ENCODE measurements at places on chromosomes 2 and 18.

DNA sequence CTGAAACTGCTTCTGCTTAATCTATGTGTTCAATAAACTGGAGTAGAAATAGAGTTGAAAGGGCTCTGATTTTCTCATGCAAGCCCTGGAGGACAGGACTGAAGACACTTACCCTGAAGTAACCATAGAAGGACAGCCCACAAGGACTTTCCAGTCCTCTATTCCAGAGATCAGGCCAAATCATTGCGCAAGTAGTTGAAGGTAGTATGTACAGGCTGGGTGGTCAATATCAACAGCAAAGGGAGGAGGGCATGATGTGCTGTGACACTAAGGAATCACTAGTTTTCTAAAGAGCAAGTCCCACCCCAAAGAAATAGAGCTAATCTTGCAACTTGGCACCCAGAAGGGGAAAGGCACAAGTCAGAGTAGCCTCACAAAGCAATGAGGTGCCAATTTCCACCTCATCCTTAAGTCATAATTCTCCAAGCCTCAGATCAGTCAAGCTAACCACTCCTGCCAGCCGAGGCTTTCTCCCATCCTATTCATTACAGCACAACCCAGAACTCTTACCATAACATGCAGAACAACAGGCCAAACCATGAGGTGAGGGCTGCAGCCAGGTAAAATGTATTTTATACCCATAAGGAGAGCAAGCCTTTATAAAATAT lies 533.5 kb downstream of the TNS1 start:
- no peak for DNase-seq

DNA sequence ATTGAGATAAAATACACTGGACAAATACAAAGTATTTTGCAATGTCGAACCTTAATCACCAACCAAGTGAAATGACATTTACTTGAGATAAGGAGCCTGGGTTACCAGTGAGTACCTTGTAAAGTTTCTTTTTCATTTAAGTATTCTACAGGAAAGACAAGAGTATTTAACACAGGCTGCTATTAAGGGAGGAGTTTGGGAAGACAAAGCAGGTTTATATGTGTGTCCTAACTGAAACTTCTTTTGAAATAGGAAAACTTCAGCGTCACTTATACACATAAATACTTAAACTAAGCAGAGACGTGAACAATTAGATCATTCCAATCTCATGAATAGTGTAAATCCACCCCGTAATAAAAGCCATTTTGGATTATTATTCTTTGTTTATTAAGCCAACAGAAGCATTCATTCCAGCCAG lies 126.7 kb upstream of the CYP26B1 start:
- DNase-seq, result no peak

- no peak for DNase-seq
These were observed 547.3 kb upstream of the FANCL start for GRCh38 chr2:58788402-58788801.

GRCh38 chr2:215651412-215651811 lies 215.5 kb upstream of the FN1 start:
- DNase-seq, result no peak

GRCh38 chr2:170339322-170339721 lies 161.4 kb downstream of the MYO3B start:
- no peak for DNase-seq

- no peak for DNase-seq
These were observed 59.1 kb upstream of the PGAP1 start for GRCh38 chr2:196985511-196986183.

DNA sequence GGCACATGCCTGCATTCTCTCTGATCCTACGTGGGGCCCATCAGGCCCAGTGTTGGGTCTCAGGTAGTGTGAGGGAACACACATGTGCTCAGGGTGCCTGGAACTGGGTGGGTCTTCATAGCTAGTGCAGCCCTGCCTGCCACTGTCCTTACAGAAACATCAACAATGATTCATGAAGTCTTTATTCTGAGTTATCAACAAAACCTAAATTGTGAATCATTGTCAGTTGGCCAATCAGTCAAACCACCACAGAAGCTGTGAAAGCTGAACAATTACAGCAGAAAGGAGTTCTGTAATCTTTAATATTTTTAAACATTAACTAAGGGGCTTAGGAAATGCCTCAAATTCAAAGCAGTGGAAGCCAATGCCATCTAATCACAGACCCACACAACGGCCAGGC lies 82.8 kb upstream of the ZNF521 start:
- no peak for DNase-seq

DNA sequence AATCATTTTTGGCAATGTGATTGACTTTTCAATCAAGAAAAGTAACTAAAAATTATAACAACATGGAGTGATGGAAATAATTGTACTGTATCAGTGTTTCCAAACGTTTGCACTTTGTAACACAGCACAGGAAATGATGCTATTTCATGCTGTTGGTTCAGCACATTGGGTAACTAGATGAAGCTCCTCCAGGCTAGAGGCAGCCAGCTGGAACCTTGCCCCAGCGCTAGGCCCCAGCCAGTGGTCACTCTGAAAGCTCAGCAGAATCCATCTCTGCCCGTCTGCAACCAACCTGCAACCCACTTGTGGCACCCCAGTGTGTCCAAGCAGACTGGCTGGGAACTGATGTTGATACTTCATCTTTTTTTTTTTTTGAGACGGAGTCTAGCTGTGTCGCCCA lies 15.3 kb downstream of the UNC50 start:
- no peak for DNase-seq

- no peak for DNase-seq
These were observed 41.1 kb downstream of the TMEM37 start for GRCh38 chr2:119472749-119473148.

- DNase-seq, result no peak
These were observed 101.7 kb downstream of the AGAP1 start for GRCh38 chr2:235595422-235596010.

DNA sequence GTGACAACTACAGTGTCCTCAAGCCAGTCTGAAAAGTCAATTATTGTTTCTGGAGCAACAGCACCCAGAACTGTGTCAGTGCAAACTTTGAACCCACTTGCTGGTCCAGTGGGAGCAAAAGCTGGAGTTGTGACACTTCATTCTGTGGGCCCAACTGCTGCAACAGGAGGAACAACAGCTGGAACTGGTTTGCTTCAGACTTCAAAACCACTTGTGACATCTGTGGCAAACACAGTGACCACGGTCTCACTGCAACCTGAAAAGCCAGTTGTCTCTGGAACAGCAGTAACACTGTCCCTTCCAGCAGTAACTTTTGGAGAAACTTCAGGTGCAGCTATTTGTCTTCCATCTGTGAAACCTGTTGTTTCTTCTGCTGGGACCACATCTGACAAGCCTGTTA lies 59.8 kb downstream of the TAF4B start:
- DNase-seq, result no peak

GRCh38 chr18:63603355-63603754 lies 16.2 kb downstream of the SERPINB13 start:
- no peak for DNase-seq

GRCh38 chr2:208392300-208392699 lies 14.3 kb upstream of the PTH2R start:
- DNase-seq, result no peak

- no peak for DNase-seq
These were observed 36.7 kb downstream of the EPAS1 start for GRCh38 chr2:46333912-46334311.

- DNase-seq, result peak; percentile 56
These were observed 88.9 kb upstream of the CYP1B1 start for GRCh38 chr2:38164881-38165280.

DNA sequence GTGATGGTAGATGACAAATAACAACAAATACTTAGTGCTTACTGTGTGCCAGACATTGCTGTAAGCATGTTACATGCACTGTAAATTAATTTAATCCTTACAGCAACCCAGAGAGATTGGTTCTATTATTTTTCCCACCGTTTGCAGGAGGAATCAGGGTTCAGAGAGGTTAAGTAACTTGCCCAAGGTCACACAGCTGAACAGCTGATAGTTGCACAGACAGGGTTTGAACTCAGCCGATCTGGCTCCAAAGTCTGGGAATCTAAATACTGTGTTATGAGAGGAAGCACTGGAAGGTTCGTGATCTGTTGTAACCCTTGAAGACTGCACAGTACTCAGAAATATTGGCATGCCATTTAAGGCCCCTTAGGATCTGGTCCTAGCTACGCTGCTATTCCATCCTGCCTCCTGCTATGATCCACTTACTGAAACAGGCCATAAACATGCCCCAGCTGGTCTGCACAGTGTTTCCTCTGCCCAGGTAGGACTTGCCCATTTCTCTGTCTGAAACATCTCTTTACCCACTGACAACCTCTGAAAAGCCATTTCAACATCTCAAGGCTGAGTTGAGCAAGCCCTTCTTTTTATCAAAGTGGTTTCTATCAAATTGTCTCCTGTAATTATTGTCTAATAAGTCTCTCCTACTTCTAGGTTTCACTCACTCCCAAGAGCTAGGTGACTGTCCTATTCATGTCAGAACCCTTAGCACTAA lies 40.4 kb upstream of the MRPL33 start:
- DNase-seq, result no peak

- DNase-seq, result no peak
These were observed 30.0 kb upstream of the KLHL29 start for GRCh38 chr2:23355001-23355400.

- no peak for DNase-seq
These were observed 135.7 kb downstream of the USP34 start for GRCh38 chr2:61335187-61335586.

- DNase-seq, result no peak
These were observed 39.5 kb upstream of the ARL4C start for GRCh38 chr2:234536178-234536965.

DNA sequence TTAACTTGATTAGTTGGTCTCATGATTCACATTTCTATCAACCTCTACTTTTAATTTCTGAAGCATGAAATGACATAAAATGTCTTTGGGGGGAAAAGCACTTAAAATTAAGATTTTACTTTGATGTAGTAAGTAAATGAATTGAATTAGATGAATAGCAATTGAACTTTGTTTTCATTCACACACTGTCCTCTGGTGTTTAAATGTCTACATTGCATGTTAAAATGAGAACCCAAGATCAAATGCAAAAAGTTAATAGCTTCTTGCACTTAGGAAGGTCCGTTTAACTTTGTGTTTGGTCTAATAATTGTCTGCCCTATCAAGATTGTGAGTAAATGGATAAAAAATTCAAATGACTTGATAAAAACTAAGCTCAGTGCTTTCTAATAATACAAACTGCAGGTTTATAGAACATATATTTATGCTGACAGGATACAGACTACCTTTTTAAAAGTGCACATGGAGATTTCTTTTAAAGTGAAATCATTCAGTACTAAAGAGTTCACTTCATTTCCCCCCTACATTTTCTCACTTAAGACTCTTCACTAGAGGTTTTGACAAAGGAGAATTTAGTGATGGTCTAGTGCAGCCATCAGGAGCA lies 156.2 kb upstream of the NABP1 start:
- DNase-seq, result no peak

DNA sequence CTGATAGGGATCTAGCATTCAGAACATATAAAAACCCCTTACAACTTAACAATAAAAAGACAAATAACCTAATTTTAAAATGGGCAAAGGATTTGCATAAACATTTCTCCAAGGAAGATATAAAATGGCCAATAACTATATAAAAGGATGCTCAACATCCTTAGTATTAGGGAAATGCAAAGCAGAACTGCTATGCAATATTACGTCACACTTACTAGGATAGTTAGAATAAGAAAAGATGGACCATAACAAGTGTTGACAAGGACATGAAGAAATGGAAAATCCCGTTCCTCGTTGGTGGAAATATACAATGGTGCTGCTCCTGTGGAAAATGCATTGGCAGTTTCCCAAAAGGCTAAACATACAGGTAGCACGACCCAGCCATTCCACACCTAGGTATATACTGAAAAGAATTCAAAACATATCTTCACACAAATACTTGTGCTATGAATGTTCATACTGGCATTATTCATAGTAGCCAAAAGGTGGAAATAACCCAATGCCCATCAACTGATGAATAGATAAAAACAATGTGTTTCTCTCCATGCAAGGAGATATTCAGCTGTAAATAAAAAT lies 48.2 kb upstream of the REV1 start:
- DNase-seq, result no peak

DNA sequence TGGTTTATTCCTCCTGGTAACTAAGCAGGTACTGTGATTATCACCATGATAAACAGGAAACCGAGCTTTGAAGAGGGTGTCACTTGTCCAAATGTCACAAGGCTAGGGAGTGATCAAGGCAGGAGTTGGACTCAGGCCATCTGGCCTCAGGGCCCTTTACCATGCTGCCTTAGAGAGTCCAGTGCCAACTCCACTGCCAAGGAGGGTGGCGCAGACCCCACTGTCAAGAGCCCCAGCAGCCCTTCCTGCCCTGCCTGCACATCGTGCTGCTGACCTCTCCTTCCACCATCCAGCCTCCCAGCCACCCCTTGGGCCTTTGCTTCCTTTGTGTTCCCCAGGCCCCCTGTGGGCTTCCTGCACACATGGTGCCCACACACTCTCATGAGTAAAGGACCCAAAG lies 48.3 kb downstream of the TNS1 start:
- no peak for DNase-seq

GRCh38 chr2:181231886-181232621 lies 225.1 kb upstream of the ITGA4 start:
- DNase-seq, result no peak

DNA sequence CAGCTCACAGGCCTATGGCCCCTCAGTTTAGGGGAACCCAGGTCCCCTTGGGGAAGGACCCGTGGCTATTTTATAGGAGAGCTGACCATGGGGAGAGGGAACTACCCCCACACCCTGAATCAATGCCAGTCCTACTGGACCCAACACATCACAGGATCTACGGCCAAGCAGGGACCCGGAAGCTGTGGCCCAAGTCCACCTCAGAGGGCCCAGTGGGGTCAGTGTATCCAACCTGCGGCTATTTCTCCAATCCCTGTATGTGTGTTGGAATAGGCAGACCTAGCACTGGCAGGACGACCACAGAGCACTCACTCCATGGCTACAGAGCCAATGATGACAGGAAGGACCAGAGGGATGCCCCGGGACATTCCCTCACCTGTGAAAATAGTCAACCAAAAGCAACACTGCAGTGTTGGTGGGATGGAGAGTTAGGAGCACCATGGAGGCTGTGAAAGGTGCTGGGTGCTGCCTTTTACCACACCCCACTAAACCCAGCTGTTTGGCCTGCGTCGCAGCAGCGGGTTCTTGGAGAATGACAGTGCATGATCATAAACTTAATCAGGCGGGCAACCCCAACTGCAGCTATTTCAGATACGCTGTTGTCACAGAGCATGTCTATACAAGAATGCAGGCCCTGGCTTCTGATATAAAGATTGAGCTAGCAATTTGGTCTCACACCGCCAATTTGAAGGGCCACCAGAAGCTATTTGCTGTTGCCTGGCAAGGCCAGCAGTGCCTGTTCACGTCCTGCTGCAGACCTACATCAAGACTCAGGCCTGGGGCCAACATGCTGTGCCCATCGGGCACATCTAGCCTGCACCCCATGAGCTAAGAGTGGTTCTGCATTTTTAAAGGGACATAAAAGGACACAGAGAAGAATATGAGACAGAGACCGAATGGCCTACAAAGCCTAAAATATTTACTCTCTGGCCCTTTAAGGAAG lies 110.4 kb downstream of the EIPR1 start:
- DNase-seq, result no peak

All from GM12878 (cell line).